GM04504 (cell line): ENCODE measurements at places on chromosomes 5 and 9.

- no peak for DNase-seq
Observed at GRCh38 chr9:88060746-88061145, 77.5 kb downstream of the SPATA31C2 start.

- no peak for DNase-seq
Observed at GRCh38 chr5:87195104-87195591, 72.5 kb upstream of the RASA1 start.

- DNase-seq = no peak
Observed at GRCh38 chr5:53045263-53045662, 56.1 kb downstream of the ITGA2 start.

- no peak for DNase-seq
Observed at GRCh38 chr5:80230269-80230992, 25.4 kb downstream of the SERINC5 start.
